ENCODE measurements at places on chromosomes 6 and 20. TPM values are rescaled to one million over a fixed set of nuclear protein-coding genes. Genes with fewer than 3 reads are reported as not detected.

Gene BMP2
- total RNA-seq = 1.2 TPM

Gene SOBP
- 6.6 TPM for total RNA-seq

Gene PDE7B
- total RNA-seq = not detected

Gene SYNDIG1
- 5.0 TPM for total RNA-seq

Gene DLK2
- total RNA-seq = 0.18 TPM

Gene TAF4
- 31.0 TPM for total RNA-seq

Gene FGD2
- 0.44 TPM for total RNA-seq

- no peak for DNase-seq
Observed at GRCh38 chr6:159494586-159494972, 198.5 kb downstream of the SOD2 start.

DNA sequence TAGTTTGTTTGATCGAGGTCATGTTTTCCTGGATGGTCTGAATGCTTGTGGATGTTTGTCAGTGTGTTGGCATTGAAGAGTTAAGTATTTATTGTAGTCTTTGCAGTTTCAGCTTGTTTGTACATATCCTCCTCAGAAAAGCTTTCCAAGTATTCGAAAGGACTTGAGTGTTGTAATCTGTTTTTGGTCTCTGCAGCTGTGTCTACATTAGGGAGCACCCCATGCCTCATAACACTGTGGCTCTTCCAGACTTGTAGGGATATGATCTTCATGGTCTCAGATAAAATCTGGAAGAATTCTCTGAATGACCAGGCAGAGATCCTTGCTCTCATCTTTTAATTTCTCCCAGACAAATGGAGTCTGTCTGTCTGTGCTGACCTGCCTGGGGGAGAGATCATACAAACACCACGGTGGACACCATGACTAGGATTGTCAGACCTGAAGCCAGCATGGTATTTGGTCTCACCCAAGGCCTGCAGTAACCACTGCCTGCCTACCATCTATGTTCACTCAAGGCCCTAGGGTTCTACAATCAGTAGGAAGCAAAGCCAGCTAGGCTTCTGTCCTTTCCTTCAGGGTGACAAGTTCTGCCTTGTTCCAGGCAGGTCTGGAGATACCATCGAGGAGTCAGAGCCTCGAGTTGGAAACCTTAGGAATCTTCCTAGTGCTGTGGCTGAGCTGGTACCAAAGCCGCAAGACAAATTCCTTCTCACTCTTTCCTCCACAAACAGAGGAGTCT is 114.7 kb upstream of the KHDRBS2 start:
- DNase-seq = no peak

DNA sequence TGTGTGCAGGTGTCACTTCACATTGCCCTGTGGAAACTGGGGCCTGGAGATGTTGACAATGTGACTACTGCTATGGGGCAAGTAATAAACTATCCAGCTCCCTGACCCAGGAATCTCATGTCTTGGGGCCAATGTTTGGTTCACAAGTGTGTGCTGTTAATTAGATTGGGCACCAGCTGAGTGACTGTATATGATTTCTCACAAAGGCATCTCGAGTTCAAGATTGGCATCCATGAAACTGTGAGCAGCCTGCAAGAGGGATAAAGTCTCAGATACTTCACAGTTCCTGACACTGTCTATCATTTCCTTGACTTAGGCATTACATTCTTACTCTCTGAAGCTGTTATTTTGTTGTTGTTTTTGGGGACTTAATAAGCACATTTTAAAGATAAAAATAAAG is 264.0 kb downstream of the PRKN start:
- no peak for DNase-seq

GRCh38 chr6:148739822-148740128 is 7.1 kb upstream of the UST start:
- DNase-seq = no peak

DNA sequence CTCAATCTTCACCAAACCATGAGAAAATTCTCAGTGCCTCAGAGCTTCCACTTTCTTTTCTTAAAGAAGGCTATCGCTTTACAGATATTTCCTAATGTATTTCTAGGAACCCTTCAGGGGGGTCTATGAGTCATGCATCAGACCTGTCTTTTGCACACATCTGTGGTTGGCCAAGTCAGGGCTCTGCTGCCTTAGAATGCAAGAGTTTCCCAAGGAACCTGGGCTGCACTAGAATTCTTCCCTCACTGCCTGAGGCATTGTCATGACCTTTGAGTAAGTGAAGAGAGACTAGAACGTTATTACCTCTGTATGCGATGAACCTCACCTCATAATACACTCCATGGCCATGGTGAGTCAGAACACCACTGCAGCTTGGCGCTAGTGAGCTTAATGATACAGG is 365.0 kb upstream of the ID4 start:
- no peak for DNase-seq

- peak; percentile 95 for DNase-seq
Observed at GRCh38 chr6:28542440-28543296, 17.0 kb downstream of the GPX5 start.

GRCh38 chr6:116355796-116356195 is 15.0 kb upstream of the DSE start:
- no peak for DNase-seq

GRCh38 chr20:57667388-57667787 is 42.4 kb downstream of the PMEPA1 start:
- DNase-seq = no peak

GRCh38 chr6:125781314-125781868 is 9.4 kb upstream of the NCOA7 start:
- no peak for DNase-seq

GRCh38 chr6:87241304-87241703 is 81.1 kb upstream of the SMIM8 start:
- DNase-seq = no peak

- DNase-seq = no peak
Observed at GRCh38 chr6:162343198-162343935, 384.2 kb downstream of the PRKN start.

- no peak for DNase-seq
Observed at GRCh38 chr6:165999279-165999678, 168.4 kb downstream of the TBXT start.

DNA sequence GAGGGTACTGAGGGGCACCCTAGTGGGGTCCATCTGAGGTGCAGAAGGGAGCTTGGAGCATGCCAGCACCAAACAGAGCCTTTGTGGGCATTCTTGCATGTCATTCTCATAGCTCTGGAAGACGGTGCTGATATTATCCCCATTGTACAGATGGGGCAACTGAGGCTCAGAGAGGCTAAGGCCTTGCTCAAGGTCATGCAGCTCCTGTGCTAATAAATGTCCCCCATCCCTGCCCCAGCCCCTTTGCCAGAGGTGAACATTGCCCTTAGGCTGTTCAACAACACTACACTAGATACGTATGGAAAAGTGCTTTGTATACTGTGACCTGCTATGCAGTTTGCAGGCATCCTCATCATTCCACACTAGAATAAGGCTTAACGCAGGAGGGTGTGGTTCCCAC is 5.5 kb upstream of the EPB41L1 start:
- DNase-seq = no peak

DNA sequence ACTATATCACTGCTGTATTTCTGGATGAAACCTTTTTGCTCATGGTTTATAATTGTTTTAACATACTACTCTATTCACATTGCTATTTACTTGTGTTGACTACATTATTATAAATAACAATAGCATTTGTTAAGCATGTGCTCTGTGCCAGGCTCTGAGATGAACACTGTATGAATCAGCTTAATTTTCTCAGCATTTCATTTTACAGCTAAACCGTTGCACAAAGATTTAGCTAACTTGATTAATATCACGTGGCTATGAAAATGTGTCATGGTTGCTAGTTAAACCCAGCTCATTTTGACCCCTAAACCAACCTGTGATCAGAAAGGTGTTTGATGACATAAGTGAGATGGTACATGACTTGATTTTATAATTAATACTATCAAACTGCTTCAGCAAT is 77.5 kb downstream of the NCOA7 start:
- DNase-seq = no peak

All from WTC11 (cell line).